ENCODE measurements at places on chromosomes 6 and 20. TPM values are rescaled to one million over a fixed set of nuclear protein-coding genes. Genes with fewer than 3 reads are reported as not detected.

ADA gene
- total RNA-seq = 85.7 TPM

KCNQ5 gene
- 15.7 TPM for total RNA-seq

THBS2 gene
- total RNA-seq = not detected

PAK5 gene
- not detected for total RNA-seq

EHMT2 gene
- 73.1 TPM for total RNA-seq

PLG gene
- 0.39 TPM for total RNA-seq

MMP24 gene
- total RNA-seq = not detected

PHF3 gene
- 45.2 TPM for total RNA-seq

SLA2 gene
- 68.9 TPM for total RNA-seq

SLC24A3 gene
- total RNA-seq = not detected

CST4 gene
- total RNA-seq = not detected

L3MBTL1 gene
- total RNA-seq = 8.3 TPM

OR12D3 gene
- total RNA-seq = not detected

REPS1 gene
- total RNA-seq = 61.7 TPM
